Osteocyte (in vitro differentiated cells): ENCODE measurements at places on chromosomes 12 and 14.

GRCh38 chr14:68241862-68242487 lies 422.4 kb downstream of the RAD51B start:
- no peak overlapping the region for H3K4me3 ChIP-seq
- no peaks in the 10 kb centered on the region for H3K27me3 ChIP-seq
- H3K4me1 ChIP-seq: peaks cover 42% of the 10 kb centered on the region
- no peak overlapping the region for H3K27ac ChIP-seq
- H3K36me3 ChIP-seq: no peaks in the 10 kb centered on the region

DNA sequence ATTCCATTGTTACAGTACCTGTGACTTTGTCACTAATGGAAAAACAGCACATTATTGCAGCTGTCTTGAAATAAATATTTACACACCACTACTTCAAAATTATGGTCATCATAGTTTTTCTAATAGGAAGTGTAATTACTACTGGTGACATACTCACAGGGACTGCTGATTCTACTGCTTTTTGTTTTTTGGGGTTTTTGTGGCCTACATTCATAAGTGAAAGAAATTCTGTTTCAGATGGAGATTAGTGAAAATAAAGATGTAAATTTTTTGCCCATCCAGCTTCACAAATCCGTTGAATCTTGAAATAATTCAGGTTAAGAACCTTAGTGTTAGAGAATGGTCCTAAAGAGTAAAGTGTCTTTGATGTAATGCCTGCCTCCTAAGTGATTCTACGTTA lies 17.5 kb downstream of the KNTC1 start:
- no peaks in the 10 kb centered on the region for H3K27me3 ChIP-seq
- no peak overlapping the region for H3K4me3 ChIP-seq
- H3K4me1 ChIP-seq: no peaks in the 10 kb centered on the region
- no peak for DNase-seq
- H3K36me3 ChIP-seq: peaks cover 2% of the 10 kb centered on the region

DNA sequence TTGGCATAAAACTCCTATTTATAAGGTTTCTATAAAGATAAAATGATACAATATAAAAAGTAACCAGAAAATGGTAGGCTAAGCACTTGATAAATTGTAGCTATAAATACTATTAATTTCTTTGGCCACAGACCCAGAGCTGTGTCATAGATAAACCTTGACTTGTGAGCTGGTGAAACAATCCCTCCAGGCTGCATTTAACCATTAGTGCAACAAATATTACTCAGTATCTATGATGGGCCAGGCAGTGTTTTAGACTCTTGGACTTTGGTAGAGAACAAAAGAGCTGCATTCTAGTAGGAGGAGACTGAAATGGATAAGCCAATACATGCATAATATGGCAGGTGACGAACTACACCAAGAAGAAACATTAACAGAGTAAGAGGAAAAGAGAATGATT lies 178.1 kb downstream of the BTG1 start:
- H3K4me3 ChIP-seq: no peak overlapping the region
- no peak overlapping the region for H3K27ac ChIP-seq
- H3K27me3 ChIP-seq: no peaks in the 10 kb centered on the region
- no peaks in the 10 kb centered on the region for H3K36me3 ChIP-seq
- DNase-seq: no peak

GRCh38 chr12:89389755-89390661 lies 37.7 kb upstream of the DUSP6 start:
- peaks cover 2% of the 10 kb centered on the region for H3K36me3 ChIP-seq
- DNase-seq: no peak
- peak overlapping the region; percentile 75 for H3K27ac ChIP-seq
- peaks cover 32% of the 10 kb centered on the region for H3K4me1 ChIP-seq

DNA sequence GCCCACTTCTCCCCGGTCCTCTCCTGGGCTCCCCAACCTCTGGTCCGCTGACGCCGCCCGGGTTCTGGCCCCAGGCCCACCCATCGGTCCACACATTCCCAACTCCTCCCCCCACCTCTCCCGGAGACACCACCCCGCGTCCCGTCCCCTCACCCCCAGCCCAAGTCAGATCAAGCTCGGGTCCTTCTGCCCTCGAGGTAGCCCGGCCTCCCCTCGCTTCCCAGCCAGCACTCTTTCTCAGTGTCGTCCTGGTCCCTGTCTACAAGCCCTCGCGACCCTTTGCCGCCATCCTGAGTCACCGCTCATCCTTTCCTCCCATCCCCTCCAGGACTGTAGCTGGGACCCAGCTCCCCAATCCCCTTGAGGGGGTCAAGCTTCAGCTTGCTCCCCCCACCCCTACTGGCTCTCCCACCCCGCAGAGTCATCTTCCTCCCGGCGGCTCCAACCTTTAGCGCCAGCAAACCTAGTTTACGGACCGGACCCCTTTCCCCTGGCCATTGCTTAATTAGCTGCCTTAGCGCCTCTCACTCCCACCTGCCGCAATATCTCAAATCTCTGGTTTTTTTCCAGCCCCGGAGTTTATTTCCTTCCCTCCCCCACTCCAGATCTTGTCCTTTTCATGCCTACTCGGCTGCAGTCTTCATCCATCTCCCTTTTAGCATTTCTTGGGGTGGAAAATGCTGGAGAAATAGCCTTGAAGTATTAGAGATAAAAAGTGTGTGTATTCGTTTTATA lies 1.1 kb downstream of the PPP4R4 start:
- no peak overlapping the region for H3K27ac ChIP-seq
- DNase-seq: no peak
- no peaks in the 10 kb centered on the region for H3K36me3 ChIP-seq
- peak overlapping the region; percentile 65 for H3K4me3 ChIP-seq
- peaks cover 12% of the 10 kb centered on the region for H3K4me1 ChIP-seq

- peak overlapping the region; percentile 93 for H3K4me3 ChIP-seq
- peaks cover 7% of the 10 kb centered on the region for H3K36me3 ChIP-seq
- H3K4me1 ChIP-seq: peaks cover 51% of the 10 kb centered on the region
- DNase-seq: no peak
These were observed 3.0 kb downstream of the PAWR start for GRCh38 chr12:79687711-79688260.

GRCh38 chr12:132600048-132601032 lies 10.0 kb downstream of the LRCOL1 start:
- no peak overlapping the region for H3K27ac ChIP-seq
- H3K4me1 ChIP-seq: peaks cover 32% of the 10 kb centered on the region
- no peaks in the 10 kb centered on the region for H3K36me3 ChIP-seq
- H3K27me3 ChIP-seq: peaks cover 8% of the 10 kb centered on the region

DNA sequence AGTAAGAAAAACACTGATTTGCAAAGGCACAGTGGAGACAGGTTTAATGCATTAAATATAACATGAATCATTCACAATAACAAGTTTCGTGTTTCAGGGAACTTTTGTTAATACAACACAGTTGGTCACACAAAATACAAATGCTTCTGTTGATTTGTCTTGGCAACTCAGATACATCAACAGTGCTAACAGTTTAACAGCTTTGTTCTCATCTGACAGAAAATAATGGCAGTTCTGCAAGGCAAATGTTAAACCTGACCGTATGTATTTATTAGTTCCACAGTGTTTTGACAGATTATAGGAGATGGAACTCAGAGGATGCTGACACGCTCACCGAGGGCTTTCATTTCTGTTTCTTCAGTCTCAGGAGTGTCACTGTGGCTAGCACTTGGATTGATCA lies 350.7 kb downstream of the PRKD1 start:
- peaks cover 2% of the 10 kb centered on the region for H3K4me1 ChIP-seq
- no peak for DNase-seq

DNA sequence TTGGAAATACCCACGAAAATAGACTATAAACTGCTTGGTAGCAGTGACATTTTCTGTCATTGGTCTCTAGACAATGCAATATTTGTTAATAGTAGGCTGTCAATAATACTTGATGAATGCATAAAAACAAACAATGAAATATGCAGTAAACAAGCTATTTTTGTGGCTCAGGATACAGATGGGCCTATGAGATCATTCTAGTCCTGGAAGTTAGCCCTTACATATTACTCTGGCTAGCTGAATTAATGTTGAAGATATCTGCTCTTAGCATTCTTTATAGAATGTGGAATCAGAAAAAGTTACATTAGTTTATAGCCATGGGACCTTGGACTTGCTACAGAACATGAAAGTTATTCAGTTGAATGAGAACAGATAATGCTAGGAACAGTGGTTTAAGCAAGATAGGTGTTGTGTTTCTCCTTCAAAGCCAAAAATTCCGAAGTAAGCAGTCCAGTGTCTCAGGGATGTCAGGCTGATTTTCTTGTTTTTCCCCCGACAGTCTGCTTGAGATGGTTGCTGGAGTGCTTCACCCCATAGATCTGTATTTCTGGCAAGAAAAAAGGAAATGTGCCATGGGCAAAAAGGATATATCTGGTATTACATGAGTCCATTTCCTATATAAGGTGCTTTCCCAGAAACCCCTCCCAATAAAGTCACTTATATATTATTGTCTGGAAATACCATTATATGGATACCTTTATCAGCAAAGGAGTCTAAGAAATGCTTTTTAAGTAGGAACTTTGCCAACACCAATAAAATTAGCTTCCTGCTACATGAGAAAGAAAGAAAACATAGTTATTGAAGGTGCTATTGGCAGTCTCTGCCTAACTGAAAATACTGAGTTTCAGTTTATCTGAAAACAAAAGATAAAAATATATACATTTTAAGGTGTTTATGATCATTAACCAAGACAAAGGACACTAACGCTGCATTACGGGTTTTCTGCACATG lies 619.4 kb upstream of the ATP2B1 start:
- no peak overlapping the region for H3K27ac ChIP-seq
- H3K27me3 ChIP-seq: no peaks in the 10 kb centered on the region
- H3K4me1 ChIP-seq: no peaks in the 10 kb centered on the region
- no peak overlapping the region for H3K4me3 ChIP-seq
- H3K36me3 ChIP-seq: no peaks in the 10 kb centered on the region

- peaks cover 12% of the 10 kb centered on the region for H3K4me1 ChIP-seq
- no peak overlapping the region for H3K4me3 ChIP-seq
- no peaks in the 10 kb centered on the region for H3K27me3 ChIP-seq
- DNase-seq: no peak
These were observed 134.4 kb upstream of the NUDT4 start for GRCh38 chr12:93243382-93243688.

DNA sequence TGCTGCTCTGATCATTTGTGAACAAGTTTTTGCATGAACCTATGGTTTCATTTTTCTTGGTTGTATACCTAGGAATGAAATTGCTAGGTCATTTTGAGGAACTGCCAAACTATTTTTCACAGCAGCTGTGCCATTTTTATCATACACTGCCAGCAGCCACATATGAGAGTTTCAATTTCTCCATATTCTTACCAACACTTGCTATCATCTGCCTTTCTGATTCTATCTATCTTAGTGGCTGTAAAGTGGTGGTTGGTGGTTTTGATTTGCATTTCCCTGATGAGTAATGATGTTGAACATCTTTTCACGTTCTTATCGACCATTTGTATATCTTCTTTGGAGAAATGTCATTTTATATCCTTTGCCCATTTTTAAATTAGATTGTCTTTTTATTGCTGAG lies 146.1 kb downstream of the C12orf75 start:
- H3K27ac ChIP-seq: no peak overlapping the region
- H3K27me3 ChIP-seq: no peaks in the 10 kb centered on the region
- H3K36me3 ChIP-seq: no peaks in the 10 kb centered on the region

DNA sequence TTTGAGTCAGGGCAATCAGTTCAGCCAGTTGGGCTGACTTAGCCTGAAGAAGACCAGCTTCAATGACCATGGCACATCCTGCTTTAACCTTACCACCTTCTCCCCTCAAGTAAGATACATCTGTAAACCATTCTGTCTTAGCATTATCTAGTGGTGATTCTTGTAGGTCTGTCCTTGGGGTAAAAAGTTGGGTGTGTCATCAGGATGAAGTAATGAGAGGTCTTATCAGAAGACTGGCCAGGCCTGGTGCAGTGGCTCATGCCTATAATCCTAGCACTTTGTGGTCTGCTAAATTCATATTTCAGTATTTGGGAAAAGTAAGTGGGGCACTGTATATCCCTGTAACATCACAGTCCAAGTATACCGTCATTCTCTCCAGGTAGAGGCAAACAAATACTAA lies 19.1 kb downstream of the SINHCAF start:
- peaks cover 2% of the 10 kb centered on the region for H3K4me1 ChIP-seq
- DNase-seq: no peak
- peaks cover 20% of the 10 kb centered on the region for H3K36me3 ChIP-seq
- H3K27me3 ChIP-seq: no peaks in the 10 kb centered on the region
- no peak overlapping the region for H3K27ac ChIP-seq

GRCh38 chr12:57890191-57891115 lies 43.9 kb upstream of the CTDSP2 start:
- H3K27me3 ChIP-seq: no peaks in the 10 kb centered on the region
- no peak overlapping the region for H3K4me3 ChIP-seq
- H3K36me3 ChIP-seq: no peaks in the 10 kb centered on the region

- no peaks in the 10 kb centered on the region for H3K36me3 ChIP-seq
- no peak overlapping the region for H3K27ac ChIP-seq
- no peaks in the 10 kb centered on the region for H3K27me3 ChIP-seq
These were observed 294.5 kb downstream of the KSR2 start for GRCh38 chr12:117674313-117674712.

- no peak for DNase-seq
- no peak overlapping the region for H3K4me3 ChIP-seq
- no peak overlapping the region for H3K27ac ChIP-seq
- H3K36me3 ChIP-seq: no peaks in the 10 kb centered on the region
These were observed 122.4 kb upstream of the PTPRQ start for GRCh38 chr12:80321653-80322052.

DNA sequence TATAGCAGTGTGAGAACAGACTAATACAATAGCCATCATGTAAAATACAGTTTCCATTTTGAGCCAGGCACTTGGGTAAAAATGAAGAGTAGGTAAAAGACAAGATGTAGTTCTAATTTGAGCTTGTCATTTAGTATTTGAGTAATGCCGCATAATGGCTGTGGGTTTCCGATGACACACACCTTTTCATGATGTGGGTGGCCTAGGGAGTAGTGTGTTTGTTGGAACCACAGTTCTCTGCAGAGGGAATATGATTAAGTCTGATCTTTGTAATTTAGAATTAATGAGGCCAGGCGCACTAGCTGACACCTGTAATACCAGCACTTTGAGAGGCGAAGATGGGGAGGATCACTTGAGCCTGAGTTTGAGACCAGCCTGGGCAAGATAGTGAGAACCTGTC lies 61.8 kb downstream of the RCOR1 start:
- peak overlapping the region; percentile 60 for H3K27ac ChIP-seq
- DNase-seq: no peak
- H3K36me3 ChIP-seq: no peaks in the 10 kb centered on the region
- H3K4me1 ChIP-seq: peaks cover 41% of the 10 kb centered on the region
- H3K27me3 ChIP-seq: no peaks in the 10 kb centered on the region
- H3K4me3 ChIP-seq: no peak overlapping the region
